ENCODE measurements at places on chromosomes 11 and 22.

- peaks cover 3% of the 10 kb centered on the region for H3K4me1 ChIP-seq
- peaks cover 82% of the 10 kb centered on the region for H3K27me3 ChIP-seq
Observed at GRCh38 chr11:69698362-69698761, 5.5 kb downstream of the FGF19 start.

GRCh38 chr22:19962246-19962908, 20.8 kb upstream of the TXNRD2 start:
- H3K36me3 ChIP-seq = no peaks in the 10 kb centered on the region
- no peak overlapping the region for H3K4me3 ChIP-seq
- peaks cover 35% of the 10 kb centered on the region for H3K4me1 ChIP-seq
- no peaks in the 10 kb centered on the region for H3K27me3 ChIP-seq
- H3K27ac ChIP-seq = peak overlapping the region; percentile 86

- H3K36me3 ChIP-seq = no peaks in the 10 kb centered on the region
- no peak overlapping the region for H3K27ac ChIP-seq
- DNase-seq = no peak
Observed at GRCh38 chr11:97570636-97571035, 1180.8 kb downstream of the JRKL start.

GRCh38 chr22:44773082-44773481, 20.7 kb downstream of the ARHGAP8 start:
- no peaks in the 10 kb centered on the region for H3K36me3 ChIP-seq
- H3K27me3 ChIP-seq = no peaks in the 10 kb centered on the region
- peaks cover 31% of the 10 kb centered on the region for H3K4me1 ChIP-seq
- DNase-seq = no peak
- H3K27ac ChIP-seq = peak overlapping the region; percentile 60
- H3K4me3 ChIP-seq = no peak overlapping the region

DNA sequence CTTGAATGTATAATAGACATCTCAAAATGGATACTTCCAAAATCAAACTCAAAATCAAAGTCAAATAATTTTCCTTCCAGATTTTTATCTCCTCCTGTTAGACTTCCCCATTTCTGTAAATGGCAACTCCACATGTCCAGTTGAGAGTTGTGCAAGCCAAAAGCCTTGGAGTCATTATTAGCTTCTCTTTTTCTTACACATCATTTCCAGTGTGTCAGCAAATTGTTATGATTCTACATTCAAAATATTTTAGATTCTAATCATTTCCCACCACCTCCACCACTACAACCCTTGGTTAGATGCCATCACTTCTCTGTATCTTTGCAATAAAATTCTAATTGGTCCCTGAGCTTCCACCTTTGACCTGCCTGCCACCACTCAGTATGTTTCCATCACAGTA, 155.7 kb downstream of the CNTN5 start:
- no peaks in the 10 kb centered on the region for H3K36me3 ChIP-seq
- no peak for DNase-seq
- no peaks in the 10 kb centered on the region for H3K27me3 ChIP-seq
- H3K27ac ChIP-seq = no peak overlapping the region

All from transverse colon (tissue), 4 donors.